ENCODE measurements at places on chromosomes 3 and 15.

- no peak for DNase-seq
Observed at GRCh38 chr3:190234621-190235020, 87.6 kb downstream of the CLDN1 start.

DNA sequence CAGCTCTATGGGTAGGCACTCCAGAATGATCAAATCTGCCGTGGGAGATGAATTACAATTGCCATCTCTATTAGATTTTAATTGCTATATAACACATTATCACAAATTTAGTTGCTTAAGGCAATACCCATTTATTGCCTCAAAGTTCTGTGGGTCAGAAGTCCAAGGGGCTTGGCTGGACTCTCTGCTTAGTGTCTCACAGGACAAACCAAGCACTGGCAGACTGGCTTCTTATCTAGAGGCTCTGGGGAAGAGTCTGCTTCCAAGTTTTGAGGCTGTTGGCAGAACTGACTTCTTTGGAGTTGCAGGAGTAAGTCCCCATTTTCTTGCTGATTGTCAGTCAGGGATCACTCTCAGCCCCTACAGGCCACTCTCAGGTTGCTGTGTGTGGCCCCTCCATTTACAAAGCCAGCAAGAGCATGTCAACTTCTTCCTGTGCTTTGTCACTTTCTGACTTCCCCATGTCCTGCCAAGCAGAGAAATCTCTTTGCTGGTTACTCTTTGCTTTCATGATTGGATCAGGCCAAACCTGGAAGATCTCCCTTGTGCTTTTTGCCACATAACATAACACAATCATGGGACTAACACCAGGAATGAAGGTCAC lies 93.5 kb upstream of the PRICKLE2 start:
- no peak for DNase-seq

DNA sequence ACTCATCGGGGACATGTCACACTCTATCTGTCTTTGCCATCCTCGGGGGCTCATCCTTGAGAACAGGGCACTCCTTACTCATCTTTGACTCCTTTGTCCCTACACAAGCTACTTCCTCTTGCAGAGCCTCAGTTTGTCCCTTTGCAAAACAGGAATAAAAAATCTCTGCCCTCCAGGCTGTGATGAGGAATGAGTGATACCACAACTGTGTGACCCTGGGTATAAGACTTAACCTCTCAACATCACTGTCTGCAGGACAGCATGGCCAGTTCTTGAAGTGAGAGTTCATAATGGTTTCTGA lies 48.5 kb downstream of the IQSEC1 start:
- DNase-seq = no peak

DNA sequence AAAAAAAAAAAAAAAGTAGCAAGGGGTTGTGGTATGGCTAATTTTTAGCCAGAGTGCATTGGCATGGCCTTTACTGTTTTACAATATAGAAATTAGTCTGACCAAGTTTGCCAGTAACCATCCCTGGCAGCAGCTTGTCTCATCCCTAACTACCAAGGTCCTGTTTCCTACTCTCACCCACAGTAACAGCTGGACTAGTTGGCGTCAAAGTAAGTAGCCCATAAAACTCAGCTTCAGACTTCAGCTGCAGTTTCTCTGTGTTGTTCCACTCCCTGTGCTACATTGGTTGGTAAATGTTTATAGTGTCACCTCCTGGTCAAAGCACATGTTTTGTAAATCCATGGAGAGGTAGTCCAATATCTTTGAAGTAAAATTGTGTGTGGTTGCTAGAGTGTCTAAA lies 691.3 kb downstream of the ZPLD1 start:
- no peak for DNase-seq

DNA sequence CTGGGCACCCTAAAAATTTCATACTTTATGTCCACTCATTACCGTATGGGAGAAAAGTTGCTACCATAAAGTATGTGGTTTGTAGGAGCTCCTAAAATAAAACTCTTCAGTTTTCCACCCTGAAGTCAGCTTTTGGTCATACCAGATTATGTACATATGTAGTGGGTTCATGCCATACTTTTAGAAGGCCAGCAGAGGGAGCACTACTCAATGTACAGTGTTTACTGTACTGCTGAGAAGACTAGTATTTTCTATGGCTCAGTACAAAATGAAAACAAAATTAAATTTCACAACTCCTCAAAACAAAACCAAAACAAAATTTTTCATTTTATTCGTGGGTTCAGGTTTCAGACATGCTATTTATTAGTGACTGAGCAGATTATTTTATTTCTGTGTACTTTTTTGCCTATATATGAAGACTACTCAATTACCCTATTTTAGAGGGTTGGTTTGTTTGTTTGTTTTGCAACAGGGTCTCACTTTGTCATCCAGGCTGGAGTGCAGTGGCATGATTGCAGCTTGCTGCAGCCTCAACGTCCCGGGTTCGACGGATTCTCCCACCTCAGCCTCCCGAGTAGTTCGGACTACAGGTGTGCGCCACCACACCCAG lies 24.3 kb downstream of the NXPE3 start:
- peak; percentile 47 for DNase-seq

DNA sequence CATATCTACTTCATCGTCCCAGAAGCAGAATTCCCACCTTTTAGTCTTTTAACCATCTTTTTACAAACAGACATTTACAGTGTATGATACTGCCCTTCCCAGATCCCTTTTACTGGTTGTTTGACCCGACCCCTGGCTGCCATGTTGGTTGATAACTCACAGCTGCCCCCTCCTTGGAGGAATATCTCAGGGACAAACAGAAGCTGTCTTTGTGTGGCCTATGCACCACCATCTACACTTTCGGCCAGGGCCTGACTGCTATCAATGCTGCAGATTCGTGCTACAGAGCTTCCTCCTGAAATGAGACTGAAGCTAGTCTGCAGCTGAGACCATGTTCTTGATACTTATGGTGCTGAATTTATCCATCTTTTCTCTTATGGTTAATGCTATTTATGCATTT lies 6.6 kb upstream of the POLQ start:
- DNase-seq = no peak

- no peak for DNase-seq
Observed at GRCh38 chr3:53180305-53181023, 19.5 kb downstream of the PRKCD start.

DNA sequence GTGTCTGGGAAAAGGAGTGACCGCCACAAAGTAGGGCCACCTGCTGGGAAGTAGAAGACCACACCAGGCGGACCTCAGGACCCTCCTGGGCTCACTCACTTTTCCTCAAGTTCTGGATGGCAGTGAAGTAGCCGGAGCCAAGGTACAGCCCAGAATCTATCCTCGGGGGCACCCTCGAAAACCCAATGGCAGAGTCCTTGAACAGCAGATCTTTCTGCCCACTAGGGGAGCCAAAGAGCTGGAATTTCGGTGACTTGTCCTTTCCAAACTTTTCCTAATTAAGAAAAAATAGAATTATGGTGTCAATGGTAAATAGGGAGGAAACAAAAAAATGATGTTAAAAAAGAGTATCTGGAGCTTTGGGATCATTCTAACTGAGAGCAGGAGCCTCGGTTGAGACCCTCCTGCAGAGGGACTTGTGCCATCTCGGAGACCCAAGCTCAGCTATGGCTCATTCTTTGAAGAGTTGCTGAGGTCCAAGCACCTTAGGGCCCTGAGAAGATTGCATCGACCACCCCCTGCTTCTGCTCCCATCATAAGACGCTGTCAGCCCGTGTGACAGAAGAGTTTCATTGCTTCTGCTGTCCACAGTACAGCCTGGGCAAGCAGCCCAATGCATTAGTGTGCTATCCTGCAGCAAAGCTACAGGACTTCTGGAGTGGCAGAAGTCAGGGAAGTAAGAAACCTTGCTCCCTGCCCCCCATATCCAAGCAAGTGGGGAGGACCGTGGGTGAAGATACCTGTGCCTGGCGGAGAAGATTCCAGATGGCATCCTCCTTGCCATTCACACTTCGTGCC lies 14.8 kb downstream of the LTF start:
- DNase-seq = no peak

DNA sequence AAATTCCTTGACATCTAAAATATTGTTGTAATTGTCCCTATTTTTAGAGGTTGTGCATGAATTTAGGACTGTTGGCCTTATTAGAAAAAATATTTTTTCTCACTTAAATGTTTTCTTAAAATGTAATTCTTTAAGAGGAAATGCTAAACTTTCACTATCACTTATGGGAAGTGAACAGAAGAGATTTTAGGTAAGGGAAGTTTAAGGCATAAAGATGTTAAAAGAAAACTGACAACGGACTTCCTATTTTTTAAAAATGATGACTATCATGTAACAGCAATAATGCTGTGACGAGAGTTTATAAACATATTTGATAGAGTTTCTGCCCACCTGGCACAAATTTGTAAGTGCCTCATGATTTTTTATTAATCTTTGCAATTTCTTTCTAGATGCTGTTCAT lies 3.1 kb downstream of the C3orf38 start:
- no peak for DNase-seq

GRCh38 chr15:63057468-63058345 lies 15.2 kb downstream of the TPM1 start:
- DNase-seq = no peak

GRCh38 chr3:65330072-65330471 lies 642.3 kb upstream of the ADAMTS9 start:
- DNase-seq = no peak

GRCh38 chr15:61041886-61042285 lies 187.2 kb downstream of the RORA start:
- no peak for DNase-seq

DNA sequence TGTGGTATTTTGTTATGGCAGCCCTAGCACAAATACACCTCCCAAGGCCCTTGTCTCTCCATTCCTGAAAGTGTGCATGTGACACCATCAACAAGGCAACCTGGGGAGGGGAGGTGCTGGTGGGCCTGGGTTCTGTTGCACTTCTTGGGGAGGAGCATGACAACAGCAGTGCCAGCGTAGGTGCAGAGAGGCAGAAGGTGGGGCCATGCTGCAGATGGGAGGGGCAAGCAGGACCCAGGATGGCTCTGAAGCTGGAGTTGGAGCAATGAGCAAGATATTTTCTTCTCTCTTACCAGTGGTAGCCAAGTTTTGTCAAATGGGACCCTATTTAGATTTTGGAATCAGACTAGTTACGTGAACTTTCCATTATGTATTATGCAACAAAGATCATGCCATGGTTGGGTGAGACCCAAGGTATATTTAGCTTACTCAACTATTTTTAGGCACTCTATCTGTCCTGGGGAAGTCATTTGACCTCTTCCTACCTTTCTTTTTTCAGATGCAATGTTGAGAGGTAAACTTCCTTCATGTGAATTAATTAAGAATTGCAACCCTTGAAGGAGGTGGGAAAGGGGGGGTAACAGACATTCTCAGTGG lies 3.4 kb downstream of the FYCO1 start:
- DNase-seq = no peak

DNA sequence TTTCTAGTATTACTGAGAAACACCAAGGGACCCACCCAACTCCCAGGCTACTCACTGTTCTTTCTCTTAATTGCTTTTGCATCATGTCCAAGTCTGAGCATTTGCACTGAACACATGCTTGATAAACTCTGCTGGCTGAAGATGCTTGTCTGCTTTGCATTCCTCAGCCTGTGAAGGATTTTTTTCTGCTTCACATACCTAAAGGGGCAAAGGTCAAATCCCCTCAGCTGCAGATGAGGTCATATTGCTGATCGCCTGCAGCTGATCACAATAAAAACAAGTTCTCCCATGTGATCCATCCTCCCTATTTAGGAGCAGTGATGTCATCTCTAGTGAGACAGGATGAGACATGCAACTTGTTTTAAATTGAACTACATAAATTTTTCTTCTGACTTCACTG lies 84.6 kb upstream of the DCBLD2 start:
- no peak for DNase-seq

DNA sequence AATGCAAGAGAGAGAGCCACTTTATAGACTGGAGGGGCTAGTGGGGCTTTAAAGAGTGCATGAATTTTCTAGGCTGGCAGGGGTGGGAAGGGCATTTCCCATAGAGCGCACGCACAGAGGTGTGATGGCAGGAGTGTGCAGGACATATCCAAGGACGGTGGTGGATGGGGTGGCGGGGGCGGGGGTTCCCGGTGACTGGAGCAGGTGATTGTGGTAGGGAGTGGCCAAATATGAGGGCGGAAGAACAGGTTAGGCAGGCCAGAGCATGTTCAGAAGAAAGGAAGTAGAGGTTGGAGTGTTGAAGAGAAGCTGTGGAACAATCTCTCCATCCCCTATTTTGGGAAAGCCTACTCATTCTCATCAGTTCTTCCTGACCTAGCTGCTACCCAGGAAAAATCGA lies 18.1 kb downstream of the FAM81A start:
- no peak for DNase-seq

DNA sequence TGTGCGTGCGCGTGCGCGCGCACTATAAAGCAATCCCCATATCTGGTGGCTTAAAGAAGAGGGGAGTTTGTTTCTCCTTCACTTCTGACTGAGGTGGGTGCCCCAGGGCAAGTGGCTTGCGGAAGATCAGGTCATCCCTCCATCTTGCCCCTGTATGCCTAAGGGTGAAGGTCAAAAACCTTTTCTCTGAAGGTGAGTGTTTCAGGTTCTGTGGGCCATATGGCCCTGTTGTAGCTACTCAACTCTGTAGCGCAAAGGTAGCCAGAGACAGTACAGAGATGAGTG lies 5.5 kb downstream of the ABTB1 start:
- no peak for DNase-seq

DNA sequence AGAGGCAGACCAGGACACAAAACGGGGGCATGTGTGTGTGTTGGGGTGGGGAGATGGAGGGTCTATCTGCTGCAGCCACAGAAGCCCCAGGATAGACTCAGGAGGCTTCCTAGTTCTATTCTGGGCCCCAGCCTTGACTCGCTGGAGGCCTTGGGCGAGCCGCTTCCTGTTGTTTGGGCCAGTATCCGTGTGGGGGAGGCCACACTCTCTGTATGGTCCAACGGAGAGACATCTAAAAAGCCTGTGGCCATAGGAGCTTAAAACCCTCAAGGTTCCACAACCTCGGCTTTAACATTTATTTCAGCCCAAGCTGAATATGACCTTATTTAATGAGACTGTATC lies 32.8 kb downstream of the POC1A start:
- no peak for DNase-seq

- no peak for DNase-seq
Observed at GRCh38 chr15:80530737-80531365, 126.7 kb downstream of the ARNT2 start.

DNA sequence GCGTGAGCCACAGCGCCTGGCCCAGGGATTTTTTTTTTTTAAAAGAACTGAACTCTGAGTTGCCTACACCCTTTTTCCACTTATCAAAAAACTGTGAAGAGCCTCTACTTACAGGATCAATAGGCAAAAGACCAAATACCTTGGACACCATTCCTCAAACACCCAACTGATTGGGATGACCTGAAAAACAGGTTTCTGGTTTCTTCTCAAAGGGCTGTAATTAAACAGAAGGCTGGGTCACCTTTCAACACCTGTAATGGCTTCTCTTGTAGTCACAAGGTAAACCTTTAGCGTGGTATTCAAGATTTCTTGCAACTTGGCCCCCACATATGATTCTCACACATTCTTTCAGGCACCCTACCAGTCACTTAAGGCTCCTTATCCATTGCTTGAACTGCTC lies 38.4 kb upstream of the PLXND1 start:
- DNase-seq = no peak

GRCh38 chr3:125356140-125357026 lies 18.7 kb downstream of the ZNF148 start:
- no peak for DNase-seq

DNA sequence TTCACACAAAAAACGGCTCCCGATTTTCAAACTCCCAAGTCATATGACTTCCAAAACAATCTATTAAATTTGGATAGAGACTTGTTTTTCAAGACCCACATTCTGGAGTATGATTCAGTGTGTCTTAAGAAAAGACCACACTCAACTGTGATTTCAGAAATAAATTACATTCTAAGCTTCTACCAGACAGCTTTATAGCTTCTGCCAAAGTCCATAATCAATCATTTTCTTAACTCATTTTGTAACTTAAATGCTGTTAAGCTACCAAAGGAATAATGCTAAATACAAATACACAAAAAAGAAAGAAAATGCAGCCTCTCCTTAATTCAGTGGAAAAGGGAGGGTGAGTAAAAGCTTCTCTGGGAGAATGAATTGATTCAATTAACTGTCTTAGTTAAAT lies 192.3 kb upstream of the P2RY1 start:
- no peak for DNase-seq

Data from activated CD8-positive, alpha-beta memory T cell treated with anti-CD3 and anti-CD28 coated beads, Interleukin-2, amount 50 U/mL, for 4 hours (primary cell).